Breast epithelium (tissue), 4 donors: ENCODE measurements at places on chromosomes 7 and 10. TPM values are rescaled to one million over a fixed set of nuclear protein-coding genes. Genes with fewer than 3 reads are reported as not detected.

The XRCC2 gene
- total RNA-seq = 0.48 TPM

DNA sequence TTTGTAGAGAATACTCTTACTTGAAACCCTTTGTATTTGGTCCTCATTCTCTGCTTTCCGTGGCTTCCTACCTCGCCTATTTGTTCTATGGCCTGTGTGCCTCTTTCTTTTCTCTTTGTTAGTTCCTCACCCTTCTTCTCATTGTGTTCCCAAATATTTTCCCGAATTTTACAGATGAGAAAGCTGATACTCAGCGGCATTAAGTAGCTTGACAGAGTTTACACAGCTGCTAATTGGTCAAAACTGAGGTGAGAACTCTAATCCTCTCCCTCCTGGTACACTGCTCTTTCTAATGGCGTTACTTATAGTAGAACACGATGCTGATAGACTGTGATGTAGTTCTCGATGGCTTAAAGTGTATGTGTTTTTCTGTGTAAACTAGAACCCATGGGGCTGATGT lies 80.7 kb upstream of the HDAC9 start:
- H3K4me3 ChIP-seq = no peak overlapping the region
- DNase-seq = no peak
- no peaks in the 10 kb centered on the region for H3K4me1 ChIP-seq
- no peaks in the 10 kb centered on the region for H3K36me3 ChIP-seq

GRCh38 chr10:44647877-44648542 lies 263.1 kb upstream of the CXCL12 start:
- no peaks in the 10 kb centered on the region for H3K36me3 ChIP-seq
- H3K27ac ChIP-seq = no peak overlapping the region
- H3K27me3 ChIP-seq = no peaks in the 10 kb centered on the region
- no peak overlapping the region for H3K4me3 ChIP-seq
- peak; percentile 24 for DNase-seq
- H3K4me1 ChIP-seq = no peaks in the 10 kb centered on the region

The PSMG3 gene
- total RNA-seq = 32.6 TPM

The PON3 gene
- total RNA-seq = 5.9 TPM

- peaks cover 91% of the 10 kb centered on the region for H3K27me3 ChIP-seq
- H3K27ac ChIP-seq = no peak overlapping the region
- H3K4me3 ChIP-seq = peak overlapping the region; percentile 20
- H3K4me1 ChIP-seq = peaks cover 8% of the 10 kb centered on the region
- no peaks in the 10 kb centered on the region for H3K36me3 ChIP-seq
- no peak for DNase-seq
These were observed 10.8 kb upstream of the MNX1 start for GRCh38 chr7:157021071-157021870.

GRCh38 chr10:103539751-103540150 lies 46.2 kb downstream of the NEURL1 start:
- no peak overlapping the region for H3K4me3 ChIP-seq
- H3K27me3 ChIP-seq = no peaks in the 10 kb centered on the region
- H3K4me1 ChIP-seq = no peaks in the 10 kb centered on the region
- no peak overlapping the region for H3K27ac ChIP-seq
- no peaks in the 10 kb centered on the region for H3K36me3 ChIP-seq

The IL2RA gene
- total RNA-seq = 0.33 TPM

GRCh38 chr10:25300073-25300472 lies 125.3 kb downstream of the GPR158 start:
- H3K27me3 ChIP-seq = no peaks in the 10 kb centered on the region
- H3K4me1 ChIP-seq = no peaks in the 10 kb centered on the region
- no peak overlapping the region for H3K4me3 ChIP-seq

GRCh38 chr7:83149466-83149865 lies 13.2 kb downstream of the PCLO start:
- no peaks in the 10 kb centered on the region for H3K4me1 ChIP-seq
- no peak overlapping the region for H3K4me3 ChIP-seq
- H3K27ac ChIP-seq = no peak overlapping the region
- H3K27me3 ChIP-seq = no peaks in the 10 kb centered on the region
- no peaks in the 10 kb centered on the region for H3K36me3 ChIP-seq

DNA sequence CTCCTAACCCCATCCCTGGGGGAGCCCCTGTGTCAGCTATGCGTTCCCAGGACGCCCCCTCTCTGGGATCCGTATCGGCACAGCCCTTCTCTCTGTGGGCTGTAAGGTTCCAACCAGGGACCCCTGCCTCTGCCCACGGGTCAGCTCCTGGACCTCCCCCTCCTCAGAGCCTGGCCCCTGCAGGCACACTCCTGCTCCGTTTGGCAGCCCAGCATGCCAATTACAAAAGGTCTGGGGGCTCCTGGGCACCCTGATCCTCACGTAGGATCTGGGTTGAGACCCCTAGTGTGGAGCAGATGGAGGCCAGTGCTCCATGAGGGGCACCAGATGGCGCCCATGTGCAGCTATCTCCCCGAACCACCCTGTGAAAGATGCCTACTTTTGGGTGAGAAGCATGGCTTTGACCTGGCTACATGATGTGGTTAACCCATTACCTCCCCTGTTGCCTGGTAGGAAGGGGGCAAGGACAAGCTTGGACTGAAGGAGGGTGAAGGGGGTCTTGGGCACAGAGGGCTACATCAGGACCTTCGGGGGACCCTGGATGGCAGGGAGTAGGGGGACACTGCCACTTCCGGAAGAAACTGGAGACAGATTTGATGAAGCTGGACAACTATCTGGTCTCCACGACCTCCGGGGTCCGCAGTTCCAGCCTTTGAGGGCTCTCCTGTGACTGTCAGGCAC lies 9.0 kb downstream of the TACR2 start:
- H3K27me3 ChIP-seq = no peaks in the 10 kb centered on the region
- H3K27ac ChIP-seq = peak overlapping the region; percentile 72
- no peaks in the 10 kb centered on the region for H3K4me1 ChIP-seq
- no peak for DNase-seq

DNA sequence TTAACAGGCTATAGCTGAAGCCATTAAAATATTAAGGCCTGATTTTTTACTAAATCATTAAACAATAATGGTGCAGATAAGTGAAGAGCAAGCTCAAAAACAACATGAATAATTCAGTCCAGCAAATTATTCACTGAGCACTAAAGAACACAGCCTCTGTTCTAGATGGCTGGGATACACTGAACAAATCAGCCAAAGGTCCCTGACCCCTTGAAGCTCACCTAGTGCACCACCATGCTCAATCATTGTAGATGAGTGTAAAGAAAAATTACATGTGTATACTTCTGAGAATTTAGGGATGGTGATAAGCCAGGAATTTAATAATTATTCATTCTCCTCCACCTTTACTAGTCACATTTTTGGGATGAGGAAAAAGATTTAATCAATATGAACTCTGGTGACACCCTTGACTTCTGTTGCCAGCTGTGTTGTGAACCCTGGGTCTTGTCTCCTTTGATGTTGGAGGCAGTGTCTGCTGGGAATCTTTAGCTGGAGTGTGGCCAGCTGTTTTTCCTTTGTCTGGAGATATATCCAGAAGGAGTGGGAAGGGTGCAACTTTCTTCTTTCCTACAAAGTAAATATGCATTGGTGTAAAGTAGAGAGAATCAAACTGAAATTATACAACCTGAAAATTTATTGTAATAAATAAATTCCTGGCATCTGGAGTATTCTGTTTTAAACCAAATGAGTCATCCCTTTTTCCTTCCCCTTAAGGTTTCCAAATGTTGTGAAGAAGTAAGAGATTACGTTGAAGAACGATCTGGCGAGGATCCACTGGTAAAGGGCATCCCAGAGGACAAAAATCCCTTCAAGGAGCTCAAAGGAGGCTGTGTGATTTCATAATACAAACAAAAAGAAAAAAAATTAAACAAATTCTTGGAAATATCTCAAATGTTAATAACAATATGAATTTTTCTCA lies 4.0 kb downstream of the GNGT1 start:
- H3K4me3 ChIP-seq = no peak overlapping the region
- H3K27me3 ChIP-seq = no peaks in the 10 kb centered on the region
- no peaks in the 10 kb centered on the region for H3K4me1 ChIP-seq
- H3K27ac ChIP-seq = no peak overlapping the region
- no peaks in the 10 kb centered on the region for H3K36me3 ChIP-seq
- no peak for DNase-seq

GRCh38 chr10:588246-589165 lies 101.0 kb downstream of the DIP2C start:
- H3K4me3 ChIP-seq = no peak overlapping the region
- H3K36me3 ChIP-seq = no peaks in the 10 kb centered on the region
- no peaks in the 10 kb centered on the region for H3K4me1 ChIP-seq
- DNase-seq = no peak
- no peaks in the 10 kb centered on the region for H3K27me3 ChIP-seq
